CD4-positive, alpha-beta T cell treated with Interleukin-6 at 100 ng/mL for 8 hours (primary cell): ENCODE measurements at places on chromosomes 3 and 15.
A peak's percentile ranks its signal among the peaks of the same experiment; 100 is the strongest.

DNA sequence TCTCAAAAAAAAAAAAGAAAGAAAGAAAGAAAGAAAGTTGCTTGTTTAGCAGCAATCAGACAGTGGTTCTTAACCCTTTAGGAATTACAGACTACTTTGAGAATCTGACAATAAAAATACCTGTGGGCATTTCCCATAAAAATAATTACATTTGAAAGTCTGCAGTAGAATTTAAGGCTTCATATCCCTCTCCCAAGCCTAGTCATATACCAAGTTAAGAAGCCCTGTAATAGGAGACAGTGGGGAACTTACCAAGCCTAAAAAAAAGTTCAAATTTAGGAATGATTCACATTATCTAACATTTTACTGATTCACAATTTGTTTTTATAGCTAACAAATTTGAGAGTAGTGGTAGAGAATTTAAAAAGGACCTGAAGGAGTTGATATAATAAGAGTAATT is 47.5 kb downstream of the LRRFIP2 start:
- no peak for DNase-seq

DNA sequence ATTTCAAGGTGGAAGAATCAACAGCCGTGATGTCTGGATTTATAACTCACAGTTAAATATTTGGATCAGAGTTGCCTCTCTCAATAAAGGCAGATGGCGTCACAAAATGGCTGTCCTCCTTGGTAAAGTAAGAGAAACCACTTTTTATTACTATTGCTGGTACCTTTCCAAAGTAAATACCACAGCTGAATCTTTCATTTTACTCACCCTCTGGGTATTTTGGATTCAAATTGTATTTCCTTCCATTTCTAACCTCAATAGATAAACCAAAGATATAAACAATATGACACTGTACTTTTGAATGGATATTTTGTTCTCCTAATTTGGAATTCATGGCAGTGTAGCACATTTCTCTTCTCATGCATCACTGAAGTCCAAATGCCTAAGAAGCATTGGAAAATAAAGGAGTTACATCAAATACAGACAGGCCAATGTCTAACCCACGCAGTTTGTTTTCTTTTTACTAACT is 29.5 kb downstream of the KLHL24 start:
- DNase-seq: no peak

DNA sequence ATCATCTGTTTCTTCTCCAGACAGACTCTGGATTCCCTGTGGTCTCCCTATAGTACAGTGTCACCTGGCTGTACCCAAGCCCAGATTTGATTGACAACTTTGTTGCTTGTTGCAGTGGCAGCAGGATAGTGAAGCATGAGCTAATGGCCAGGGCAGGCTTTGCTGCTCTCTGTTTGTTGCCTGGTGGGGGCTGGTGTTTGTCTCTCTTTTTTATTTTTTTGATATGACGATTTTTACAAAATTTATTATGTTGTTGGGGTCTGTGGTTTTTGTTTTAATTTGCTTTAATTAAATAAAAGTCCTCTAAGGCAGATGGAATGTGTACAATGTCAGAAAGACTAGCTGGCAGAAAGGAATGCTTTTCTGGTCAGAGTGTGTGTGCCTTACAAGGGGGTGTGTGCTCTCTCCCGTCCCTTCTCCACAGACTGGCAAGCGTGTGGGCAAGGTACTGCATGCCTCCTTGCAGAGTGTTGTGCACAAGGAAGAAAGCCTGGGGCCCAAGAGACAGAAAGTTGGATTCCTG is 15.2 kb upstream of the CLEC3B start:
- no peak for DNase-seq

DNA sequence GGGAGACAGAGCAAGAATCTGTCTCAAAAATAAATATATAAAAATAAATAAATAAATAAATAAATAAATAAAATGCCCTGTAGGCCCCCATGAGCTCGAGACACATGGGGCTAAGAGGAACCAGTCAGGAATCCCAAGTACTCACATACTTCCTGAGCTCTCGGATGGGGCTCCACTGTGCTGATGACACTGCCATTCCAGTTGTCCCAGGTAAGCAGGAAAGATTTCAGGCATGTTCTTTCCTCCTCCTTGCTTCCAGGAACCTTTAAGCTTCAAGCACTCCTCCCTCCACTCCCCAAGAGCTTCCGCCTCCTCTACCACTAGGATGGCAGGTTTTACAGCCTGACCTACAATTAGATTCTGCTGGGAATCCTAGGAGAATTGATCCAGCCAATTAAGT is 113.4 kb downstream of the SLC49A4 start:
- DNase-seq: no peak

GRCh38 chr15:99371180-99372103 is 120.2 kb downstream of the LRRC28 start:
- DNase-seq: no peak

DNA sequence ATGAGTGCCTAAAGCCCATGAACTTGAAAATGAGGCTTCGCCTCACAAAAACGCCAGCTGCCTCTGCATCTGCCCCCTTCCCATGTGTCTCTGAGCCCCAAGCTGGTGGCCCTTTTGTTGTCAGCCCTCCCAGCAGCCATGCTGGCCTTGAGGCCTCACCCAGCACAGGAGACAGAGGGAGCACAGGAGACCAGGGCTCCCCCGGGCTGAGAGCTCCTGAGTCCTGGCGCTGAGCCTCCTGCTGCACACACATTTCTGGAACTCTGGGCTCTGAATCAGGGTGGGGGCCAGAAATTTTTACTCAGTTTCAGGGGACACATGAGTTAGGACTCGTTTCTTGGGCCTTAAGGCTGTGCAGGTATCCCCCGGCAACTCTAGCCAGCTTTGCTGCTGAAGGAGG is 56.4 kb upstream of the ACAD9 start:
- no peak for DNase-seq

DNA sequence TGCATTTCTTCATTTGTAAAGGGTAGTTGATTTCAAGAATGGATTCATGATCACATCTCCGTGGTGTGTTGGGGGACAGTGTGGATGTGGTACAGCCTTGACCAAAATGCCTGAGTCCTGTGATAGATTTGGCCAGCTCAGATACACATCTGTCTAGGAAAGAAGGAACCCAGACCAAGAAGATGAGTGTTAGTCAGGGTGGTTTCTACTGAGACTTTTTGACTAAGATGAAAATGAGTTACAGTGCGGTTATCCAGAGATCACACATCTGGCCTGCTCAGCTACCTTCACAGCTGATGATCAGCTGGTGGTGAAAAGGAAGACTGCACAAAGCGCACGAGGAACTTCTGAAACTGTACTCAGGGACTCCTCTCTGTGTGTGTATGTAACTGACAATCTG is 68.0 kb downstream of the FNDC3B start:
- DNase-seq: peak; percentile 56

- DNase-seq: no peak
Measured at GRCh38 chr3:121855555-121855954, 20.5 kb downstream of the EAF2 start.

DNA sequence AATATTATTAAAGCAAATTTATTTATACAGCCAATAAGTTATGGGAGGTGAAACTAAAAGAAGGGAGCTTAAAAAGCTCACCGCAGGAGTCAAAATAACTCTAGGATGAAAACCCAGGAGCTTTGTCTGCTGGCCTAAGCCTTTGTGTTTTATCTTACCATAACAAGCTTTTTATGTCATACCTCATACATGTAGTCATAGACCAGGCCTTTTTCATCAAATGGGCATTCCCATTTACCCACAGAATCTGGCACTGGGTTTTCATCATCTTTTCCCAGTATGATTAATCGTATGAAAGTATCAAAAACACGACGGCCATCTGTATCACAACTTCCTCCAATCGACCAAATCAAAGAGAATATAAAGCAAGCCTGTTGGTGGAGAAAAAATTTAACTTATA is 122.8 kb downstream of the DNAH12 start:
- no peak for DNase-seq

DNA sequence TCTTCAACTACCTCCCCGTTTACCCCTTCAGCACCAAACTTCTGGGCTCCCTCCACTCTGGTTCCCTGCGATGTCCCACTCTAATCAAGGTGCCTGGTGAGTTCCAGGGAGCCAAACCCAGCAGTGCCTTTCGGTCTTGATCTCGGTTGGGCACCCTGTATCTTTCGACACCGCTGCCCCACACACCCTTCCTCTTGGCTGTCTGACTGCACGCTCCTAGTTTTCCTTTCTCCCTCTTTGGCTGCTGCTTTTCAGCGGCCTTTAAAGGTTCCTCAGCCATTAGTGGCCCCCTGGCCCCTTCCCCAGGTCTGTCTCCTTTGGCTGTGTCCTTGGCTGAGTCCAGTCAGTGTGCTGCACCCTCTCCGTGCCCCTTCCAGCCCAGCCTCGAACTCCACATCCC is 784 bp downstream of the TTLL3 start:
- no peak for DNase-seq

GRCh38 chr3:45842851-45843625 is 1.1 kb upstream of the LZTFL1 start:
- DNase-seq: no peak

GRCh38 chr3:106740116-106740515 is 637.1 kb upstream of the CCDC54 start:
- DNase-seq: no peak

- DNase-seq: no peak
Measured at GRCh38 chr15:38873158-38873557, 308.5 kb upstream of the RASGRP1 start.

DNA sequence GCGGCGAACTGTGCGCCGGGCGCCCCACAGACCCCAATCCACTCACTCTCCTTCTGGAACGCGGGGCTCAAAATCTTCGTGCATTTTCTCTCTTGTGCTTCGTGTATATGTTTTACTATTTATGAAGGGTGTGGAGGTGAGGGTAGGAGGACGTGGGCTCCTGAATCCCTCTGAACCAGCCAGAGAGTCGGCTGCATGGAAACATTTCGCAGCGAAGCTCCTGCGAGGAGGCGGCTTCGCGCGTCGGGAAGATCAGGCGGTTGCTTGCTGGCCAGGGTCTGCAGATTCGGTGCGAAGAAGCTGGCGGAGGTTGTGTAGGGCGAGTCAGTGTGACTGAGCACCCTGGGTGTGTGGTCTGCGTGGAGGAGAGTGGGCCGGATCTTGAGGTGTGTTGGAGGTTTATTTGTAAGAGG is 1.1 kb downstream of the CNTN4 start:
- no peak for DNase-seq

DNA sequence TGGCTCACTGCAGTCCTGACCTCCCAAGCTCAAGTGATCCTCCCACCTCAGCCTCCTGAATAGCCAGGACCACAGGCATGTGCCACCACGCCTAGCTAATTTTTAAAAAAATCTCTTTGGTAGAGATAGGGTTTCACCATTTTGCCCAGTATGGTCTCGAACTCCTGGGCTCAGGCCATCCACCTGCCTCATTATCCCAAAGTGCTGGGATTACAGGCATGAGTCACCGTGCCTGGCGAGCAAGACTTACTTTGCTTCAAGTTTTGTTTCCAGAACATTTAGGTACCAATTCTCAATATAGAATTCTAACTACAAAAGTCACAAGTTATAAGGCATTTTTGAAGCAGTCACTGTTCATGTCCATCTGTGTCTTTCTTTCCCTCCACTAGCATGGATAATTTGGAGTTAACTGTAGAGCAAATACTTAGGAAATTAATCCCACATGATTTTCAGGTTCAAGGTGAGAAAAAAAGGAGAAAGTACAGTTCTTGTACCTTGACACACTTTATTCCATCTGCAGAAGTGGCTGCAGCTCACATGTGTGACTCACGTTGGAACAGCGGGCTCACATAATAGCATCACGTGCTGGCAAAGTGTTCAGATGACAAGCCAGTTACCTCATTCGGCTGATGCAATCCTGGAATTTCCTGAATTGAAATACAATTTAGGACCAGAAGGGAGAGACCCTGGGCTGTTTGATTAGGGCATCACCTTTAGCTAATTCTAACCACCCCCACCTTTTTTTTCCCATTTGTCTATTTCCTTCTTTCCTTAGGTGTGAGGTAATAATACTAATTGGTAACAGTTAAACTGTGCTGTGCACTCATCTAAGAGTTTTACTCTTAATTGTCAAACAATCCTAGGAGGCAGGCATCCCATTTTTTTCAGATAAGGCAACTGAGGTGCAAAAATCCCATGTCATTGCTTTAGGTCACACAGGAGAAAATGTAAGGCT is 46.9 kb upstream of the NEDD4 start:
- no peak for DNase-seq

DNA sequence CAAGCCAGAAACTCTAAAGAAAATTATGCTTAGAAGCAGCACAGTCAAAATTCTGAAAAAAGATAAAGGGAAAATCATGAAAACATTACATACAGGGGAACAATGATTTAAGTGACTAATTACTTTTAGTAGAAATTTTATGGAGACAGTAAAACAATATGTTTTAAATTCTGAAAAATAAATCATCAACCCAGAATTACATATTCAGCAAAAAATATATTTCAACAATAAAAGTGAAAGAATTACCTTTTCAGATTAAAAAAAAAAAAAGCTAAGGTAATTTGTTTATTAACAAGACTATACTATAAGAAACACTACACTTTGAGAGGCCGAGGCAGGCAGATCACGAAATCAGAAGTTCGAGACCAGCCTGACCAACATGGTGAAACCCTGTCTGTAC is 32.4 kb upstream of the IGF2BP2 start:
- no peak for DNase-seq

DNA sequence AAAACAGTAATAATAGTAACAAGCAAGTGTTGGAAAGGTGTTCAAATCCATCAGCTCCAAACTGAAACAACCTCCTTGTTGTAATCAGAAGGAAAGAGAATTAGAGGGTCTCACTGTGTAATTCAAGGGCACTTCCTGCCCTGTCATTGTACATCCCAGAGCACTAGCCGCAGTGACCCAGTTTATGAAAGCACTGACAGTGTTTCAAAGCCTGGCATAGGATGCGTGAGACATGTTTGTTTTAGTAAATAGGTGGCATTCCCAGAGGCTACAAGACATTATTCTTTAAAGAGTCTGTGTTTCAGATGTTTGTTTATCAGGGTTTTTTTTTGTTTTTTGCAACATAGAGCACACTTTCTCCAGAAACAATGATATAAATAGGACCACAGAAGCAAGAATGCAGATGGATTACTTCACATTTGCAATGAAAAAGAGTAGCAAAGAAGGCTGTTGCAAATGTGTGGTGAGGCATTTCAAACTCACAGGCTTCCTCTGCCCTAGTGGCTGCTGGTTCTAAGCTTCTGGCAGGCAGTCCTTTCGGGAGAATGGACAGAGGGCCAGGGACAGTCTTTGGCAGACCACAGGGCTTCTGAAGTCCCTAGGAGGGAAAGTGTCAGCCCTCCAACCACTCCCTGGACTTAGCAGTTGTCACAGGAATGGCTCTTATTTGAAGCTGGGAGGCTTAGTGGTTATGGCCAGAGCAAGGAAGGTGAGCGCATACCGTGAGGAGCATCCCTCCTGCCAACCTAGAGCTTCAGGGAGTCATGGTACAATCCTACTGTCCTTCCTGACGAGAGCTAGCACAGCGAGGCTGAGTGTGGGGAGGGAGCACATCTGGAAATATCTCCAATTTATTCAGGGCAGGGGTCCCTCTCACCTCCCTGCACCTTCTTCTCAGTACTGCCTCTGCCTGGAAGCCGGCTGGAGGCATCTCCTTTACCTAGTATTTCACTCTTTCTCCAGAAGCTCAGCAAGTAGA is 31.4 kb upstream of the TIPARP start:
- no peak for DNase-seq

- DNase-seq: no peak
Measured at GRCh38 chr3:66993082-66993481, 5.0 kb upstream of the KBTBD8 start.
